Myocyte (in vitro differentiated cells): ENCODE measurements at places on chromosomes 1 and 21. TPM values are rescaled to one million over a fixed set of nuclear protein-coding genes. Genes with fewer than 3 reads are reported as not detected.

DNA sequence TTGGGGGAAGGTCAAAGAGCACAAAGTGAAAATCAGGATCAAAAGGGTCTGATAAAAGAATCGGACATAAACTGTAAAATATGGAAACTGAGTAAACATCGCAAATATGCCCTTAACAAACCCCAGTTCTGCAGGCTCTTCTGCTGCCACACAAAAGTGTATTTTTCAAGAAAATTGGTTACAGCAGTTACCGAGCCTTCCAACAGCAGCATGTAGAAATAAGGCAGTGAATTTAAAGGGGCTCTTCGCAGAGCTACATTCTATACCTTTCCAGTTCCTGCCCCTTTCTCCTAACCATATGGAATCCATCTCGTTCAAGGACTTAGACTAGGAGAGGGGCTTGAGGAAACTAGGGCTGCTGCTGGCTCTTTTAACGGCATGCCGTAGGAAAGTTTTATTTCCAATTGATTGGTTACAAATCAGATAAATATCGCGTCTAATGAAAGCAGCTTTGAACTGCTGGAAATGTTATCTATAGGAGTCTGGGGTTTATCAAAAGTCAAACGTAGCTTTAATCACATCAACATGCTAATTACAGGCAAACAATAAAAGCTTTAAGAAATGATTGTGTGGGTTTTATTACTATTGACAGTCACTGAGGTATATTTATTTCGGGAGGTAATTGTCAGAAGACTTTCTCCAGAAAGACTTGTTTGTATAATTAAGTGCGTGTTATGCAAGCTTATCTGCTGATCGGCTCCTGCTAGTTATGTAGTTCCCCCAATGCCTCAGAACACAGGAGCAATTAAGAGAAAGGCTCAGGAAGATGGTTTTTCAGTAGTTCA is 59.1 kb downstream of the GORAB start:
- DNase-seq, result no peak

DNA sequence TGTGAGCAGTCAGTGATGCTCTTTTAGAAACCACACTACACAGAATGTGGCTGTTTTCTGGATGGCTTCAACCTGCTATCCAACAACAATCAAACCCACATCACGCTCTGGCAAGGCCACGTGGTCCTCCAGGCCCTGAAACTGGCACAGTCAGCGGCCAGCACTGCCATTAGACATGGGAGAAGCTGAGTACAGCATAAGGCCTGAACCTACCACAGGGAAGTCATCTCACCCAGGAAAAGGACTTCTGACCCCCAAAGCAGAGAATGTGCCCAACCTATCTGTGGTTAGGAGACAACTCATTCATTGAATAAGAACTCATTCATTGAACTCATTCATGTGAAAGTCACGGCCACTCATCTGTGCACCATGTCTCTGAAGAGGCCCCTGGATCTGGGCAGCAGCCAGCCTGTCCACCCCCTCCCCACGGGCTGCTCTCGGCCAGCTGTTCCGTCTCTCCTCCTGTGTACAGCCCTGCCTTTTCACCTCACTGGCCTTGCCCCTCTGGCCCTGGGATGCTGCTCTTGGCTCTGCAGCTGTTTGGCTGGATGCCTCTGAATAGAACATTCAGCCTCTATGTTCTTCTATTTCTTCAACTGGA is 41.1 kb downstream of the C1orf198 start:
- peak; percentile 76 for DNase-seq

DNA sequence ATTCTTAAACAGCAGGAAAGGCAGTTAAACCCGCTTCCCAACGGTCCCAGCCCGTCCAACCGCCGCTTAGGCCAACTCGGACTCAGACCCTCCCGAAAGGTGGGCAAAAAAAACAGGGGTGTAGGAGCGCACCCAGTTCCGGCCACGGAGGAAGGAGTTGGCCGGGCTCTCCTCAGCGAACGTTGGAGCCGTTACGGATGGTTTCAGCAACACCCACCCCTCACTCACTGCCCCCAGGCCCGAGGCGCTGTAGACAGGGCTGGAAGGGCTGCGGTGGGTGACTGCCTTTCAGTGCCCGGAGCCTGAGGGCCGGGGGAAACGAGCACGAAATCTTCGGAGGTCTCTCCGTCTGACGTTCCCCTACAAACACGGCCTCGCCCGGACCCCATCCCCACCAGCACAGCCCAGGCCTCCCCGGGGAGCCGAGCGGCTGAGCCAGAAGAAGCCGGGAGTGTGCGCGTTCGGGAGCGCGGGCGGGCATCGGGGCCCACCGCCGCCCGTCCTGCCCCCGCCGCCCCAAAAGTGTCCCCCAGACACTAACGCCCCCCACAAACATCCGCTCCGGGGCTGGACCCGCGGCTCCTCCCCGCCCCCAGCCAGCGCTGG is 1.3 kb downstream of the KDM5B start:
- peak; percentile 20 for DNase-seq

DNA sequence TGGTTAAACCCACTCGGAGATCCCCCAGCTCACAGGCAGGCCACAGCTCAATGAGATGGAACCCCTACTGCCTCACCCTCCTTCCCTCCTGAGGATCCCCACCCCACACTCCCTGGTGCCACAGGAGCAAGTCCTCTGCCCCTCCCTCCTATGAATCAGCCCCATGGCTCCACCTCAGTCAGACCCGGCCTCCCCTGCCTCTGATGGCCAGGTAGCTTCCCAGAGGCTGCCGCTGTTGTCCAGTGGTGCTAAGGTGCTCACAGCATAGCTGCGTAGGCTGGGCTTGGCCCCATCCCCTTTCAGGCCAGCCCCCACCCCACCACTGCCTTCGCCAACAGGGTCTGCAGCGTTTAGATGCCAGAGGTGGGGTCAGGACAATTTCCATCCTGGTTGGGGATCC is 98.5 kb upstream of the IGSF21 start:
- DNase-seq, result no peak

OR2AK2 gene
- not detected in 2 replicates for total RNA-seq

BCL2L15 gene
- total RNA-seq, result 0.37 and 4.4 TPM in 2 replicates

DNA sequence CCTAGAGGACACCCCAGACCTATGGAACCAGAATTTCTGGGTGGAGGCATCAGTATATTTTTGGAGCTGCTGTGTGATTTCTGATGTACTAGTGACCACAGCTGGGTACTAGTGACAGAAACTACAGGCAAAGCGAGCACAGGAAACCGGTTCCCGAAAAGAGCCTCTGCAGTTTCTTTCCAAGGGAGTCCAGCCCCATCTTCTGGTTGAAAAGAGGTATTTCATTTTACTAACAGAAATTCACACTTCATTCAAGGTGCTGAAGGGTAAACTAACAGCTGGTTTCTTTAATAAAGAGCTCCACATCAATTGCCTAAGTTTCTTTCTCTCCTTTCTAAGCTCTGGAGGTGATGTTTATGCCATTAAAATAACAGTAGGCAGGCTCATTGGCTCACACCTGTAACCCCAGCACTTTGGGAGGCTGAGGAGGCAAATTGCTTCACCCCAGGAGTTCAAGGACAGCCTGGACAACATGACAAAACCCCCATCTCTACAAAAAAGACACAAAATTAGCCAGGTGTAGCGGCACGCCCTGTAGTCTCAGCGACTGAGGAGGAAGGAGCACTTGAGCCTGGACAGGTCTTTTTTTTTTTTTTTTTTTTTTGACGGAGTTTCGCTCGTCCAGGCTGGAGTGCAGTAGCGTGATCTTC is 22.0 kb downstream of the THAP3 start:
- peak; percentile 60 for DNase-seq

- no peak for DNase-seq
Measured at GRCh38 chr1:54267815-54268761, 68.1 kb downstream of the MRPL37 start.
